ENCODE measurements at places on chromosomes 7 and 10. TPM values are rescaled to one million over a fixed set of nuclear protein-coding genes. Genes with fewer than 3 reads are reported as not detected.

DNA sequence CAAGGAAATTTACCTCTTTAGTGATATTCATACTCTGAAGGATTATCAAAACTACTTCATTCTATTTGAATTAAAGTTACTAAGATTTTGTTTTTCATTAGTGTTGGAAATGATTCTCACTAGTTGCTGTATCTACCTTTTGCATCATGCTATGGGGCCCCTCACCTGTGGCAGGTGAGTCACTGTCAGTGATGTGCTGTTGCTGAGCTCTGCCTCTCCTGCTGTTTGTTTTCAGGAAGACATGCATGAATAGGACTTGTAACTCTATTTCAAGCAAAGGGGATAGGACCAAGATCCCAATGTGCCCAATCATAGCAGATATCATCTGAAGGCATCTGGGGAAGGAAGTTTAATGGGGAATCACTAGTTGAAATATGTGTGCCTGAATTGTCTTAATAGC lies 57.4 kb upstream of the AGR3 start:
- no peak overlapping the region for H3K4me3 ChIP-seq
- H3K4me1 ChIP-seq, result no peaks in the 10 kb centered on the region
- no peak overlapping the region for H3K27ac ChIP-seq

DNA sequence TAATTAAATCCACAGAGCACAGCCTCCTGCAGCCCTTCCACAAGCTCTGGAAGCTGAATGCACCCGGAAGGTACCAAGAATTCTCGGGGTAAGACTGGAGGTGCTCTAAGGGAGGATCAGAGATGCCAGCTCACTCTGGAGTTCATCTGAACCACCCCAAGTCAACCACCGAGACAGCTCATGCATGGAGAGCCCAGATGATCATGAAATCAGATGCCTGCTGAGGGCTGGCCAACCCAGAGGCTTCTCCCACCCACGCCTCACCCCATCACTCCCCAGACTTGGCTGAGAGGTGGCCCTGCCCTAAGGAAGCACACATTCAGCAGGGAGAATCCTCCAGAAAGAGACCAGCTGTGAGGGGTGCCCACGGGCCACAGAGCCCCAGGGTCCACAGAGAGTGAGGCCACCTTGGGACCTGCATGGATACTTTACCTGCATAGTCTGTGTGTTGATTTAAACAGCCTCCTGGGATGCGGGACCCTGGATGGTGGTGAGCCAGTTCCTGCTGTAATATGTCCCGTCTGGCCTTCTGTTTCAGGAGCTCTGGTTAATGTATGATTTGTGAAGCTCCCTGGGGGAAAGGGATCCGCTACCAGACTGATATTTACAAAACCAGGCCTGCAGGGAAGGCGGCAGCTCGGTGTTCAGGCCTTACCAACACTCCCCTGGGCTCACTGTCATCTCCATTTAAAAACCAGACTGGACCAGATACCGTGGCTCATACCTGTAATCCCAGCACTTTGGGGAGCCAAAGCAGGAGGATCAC lies 64.9 kb downstream of the INSIG1 start:
- no peaks in the 10 kb centered on the region for H3K4me1 ChIP-seq
- H3K36me3 ChIP-seq, result no peaks in the 10 kb centered on the region
- no peak overlapping the region for H3K4me3 ChIP-seq
- peak; percentile 29 for DNase-seq

GRCh38 chr10:58593008-58593407 lies 80.3 kb downstream of the BICC1 start:
- no peak for DNase-seq
- no peaks in the 10 kb centered on the region for H3K27me3 ChIP-seq
- no peaks in the 10 kb centered on the region for H3K36me3 ChIP-seq
- no peak overlapping the region for H3K4me3 ChIP-seq
- no peak overlapping the region for H3K27ac ChIP-seq

DNA sequence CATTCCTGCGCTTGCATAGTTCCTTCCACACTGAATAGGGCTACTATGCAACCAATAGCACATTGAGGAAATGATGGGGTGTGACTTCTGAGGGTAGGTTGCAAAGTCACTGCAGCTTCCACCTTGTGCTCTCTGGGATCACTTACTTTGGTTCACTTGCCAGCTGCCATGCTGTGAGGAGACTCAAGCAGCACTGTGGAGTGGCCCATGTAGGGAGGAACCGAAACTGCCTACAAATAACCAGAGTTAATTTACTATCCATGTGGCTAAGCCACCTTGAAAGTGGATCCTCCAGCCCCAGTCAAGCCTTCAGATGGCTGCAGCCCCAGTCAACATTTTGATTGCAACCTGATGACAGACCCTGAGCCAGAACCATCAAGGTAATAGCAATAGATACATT lies 64.3 kb downstream of the FAM204A start:
- DNase-seq, result peak; percentile 61
- no peak overlapping the region for H3K4me3 ChIP-seq
- no peak overlapping the region for H3K27ac ChIP-seq
- H3K36me3 ChIP-seq, result no peaks in the 10 kb centered on the region

GRCh38 chr10:30056281-30056680 lies 3.1 kb downstream of the JCAD start:
- no peak overlapping the region for H3K27ac ChIP-seq
- H3K4me1 ChIP-seq, result no peaks in the 10 kb centered on the region
- no peaks in the 10 kb centered on the region for H3K36me3 ChIP-seq
- H3K27me3 ChIP-seq, result no peaks in the 10 kb centered on the region

- no peaks in the 10 kb centered on the region for H3K36me3 ChIP-seq
- H3K4me3 ChIP-seq, result no peak overlapping the region
- H3K4me1 ChIP-seq, result no peaks in the 10 kb centered on the region
- H3K27me3 ChIP-seq, result no peaks in the 10 kb centered on the region
- DNase-seq, result no peak
These were observed 199.4 kb upstream of the PRSS58 start for GRCh38 chr7:142457146-142457703.

DNA sequence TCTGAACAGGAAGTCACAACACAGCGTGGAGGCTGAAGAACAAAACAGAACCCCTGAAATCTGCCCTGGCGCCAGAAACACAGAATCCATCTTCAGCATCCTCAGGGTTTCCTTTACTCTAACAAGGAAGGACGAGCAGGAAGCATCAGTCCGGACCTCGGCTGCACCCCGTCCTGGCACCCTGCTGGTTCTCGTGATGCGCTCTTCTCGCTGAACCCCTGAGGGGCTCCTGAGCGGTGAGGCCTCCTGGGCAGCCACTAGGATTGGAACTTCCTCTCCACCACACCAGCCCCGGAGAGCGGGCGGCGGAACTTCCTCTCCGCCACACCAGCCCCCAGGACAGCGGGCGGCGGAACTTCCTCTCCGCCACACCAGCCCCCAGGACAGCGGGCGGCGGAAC lies 461.9 kb downstream of the PTPRN2 start:
- no peak for DNase-seq
- no peaks in the 10 kb centered on the region for H3K27me3 ChIP-seq
- H3K4me3 ChIP-seq, result no peak overlapping the region
- H3K36me3 ChIP-seq, result no peaks in the 10 kb centered on the region
- H3K4me1 ChIP-seq, result no peaks in the 10 kb centered on the region

DNA sequence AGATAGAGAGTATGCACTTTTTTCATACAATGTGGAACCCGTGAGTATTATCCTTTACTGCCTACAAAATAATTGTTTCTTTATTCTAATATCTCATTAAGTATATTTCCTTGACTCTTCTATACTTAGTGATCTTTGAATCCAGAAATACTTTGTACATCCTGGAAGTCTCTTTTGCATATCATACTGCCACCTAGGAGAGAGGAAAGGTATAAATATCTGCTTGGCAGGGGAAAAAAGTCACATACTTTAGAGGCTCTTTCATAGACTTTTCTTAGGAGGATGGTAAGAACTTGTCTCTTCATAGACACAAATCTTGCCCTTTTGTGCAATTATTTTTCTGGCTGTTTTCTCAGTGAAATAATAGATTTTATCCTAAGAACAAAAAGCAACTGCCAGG lies 436.0 kb downstream of the PAXIP1 start:
- H3K36me3 ChIP-seq, result no peaks in the 10 kb centered on the region
- H3K4me1 ChIP-seq, result no peaks in the 10 kb centered on the region
- no peak overlapping the region for H3K27ac ChIP-seq
- no peak overlapping the region for H3K4me3 ChIP-seq
- no peak for DNase-seq
- no peaks in the 10 kb centered on the region for H3K27me3 ChIP-seq

GRCh38 chr10:108653531-108653930 lies 1269.8 kb downstream of the XPNPEP1 start:
- H3K4me1 ChIP-seq, result no peaks in the 10 kb centered on the region
- no peak overlapping the region for H3K4me3 ChIP-seq
- H3K27ac ChIP-seq, result no peak overlapping the region
- no peaks in the 10 kb centered on the region for H3K27me3 ChIP-seq
- no peaks in the 10 kb centered on the region for H3K36me3 ChIP-seq

- no peak overlapping the region for H3K27ac ChIP-seq
- no peaks in the 10 kb centered on the region for H3K4me1 ChIP-seq
- H3K27me3 ChIP-seq, result no peaks in the 10 kb centered on the region
- H3K36me3 ChIP-seq, result no peaks in the 10 kb centered on the region
- H3K4me3 ChIP-seq, result no peak overlapping the region
- DNase-seq, result no peak
These were observed 94.1 kb downstream of the BMPR1A start for GRCh38 chr10:86850481-86850880.

DNA sequence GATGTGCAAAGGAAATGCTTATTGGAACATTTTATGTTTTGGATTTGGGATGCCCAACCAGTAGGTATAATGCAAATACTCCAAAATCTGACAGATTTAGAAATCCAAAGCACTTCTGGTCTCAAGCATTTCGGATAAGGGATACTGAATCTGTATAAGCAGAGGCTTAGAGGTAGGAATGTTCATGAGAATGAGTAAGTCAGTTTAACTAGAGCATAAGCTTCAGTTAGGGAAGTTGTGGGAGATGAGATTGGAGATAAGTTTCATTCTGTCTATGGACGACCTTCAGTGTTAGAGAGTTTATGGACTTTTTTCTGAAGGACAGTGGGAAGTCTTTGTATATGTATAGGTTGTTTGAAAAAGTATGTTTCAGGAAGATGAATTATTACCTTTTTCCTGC lies 10.4 kb downstream of the TAX1BP1 start:
- H3K27me3 ChIP-seq, result no peaks in the 10 kb centered on the region
- H3K36me3 ChIP-seq, result peaks cover 39% of the 10 kb centered on the region
- DNase-seq, result no peak
- no peak overlapping the region for H3K4me3 ChIP-seq

GRCh38 chr7:32025381-32026082 lies 44.7 kb downstream of the PDE1C start:
- no peaks in the 10 kb centered on the region for H3K36me3 ChIP-seq
- no peak overlapping the region for H3K4me3 ChIP-seq
- no peaks in the 10 kb centered on the region for H3K27me3 ChIP-seq
- DNase-seq, result no peak

GRCh38 chr10:25966844-25967243 lies 32.8 kb downstream of the MYO3A start:
- H3K4me3 ChIP-seq, result no peak overlapping the region
- H3K27me3 ChIP-seq, result no peaks in the 10 kb centered on the region
- no peak for DNase-seq
- H3K4me1 ChIP-seq, result no peaks in the 10 kb centered on the region
- H3K27ac ChIP-seq, result no peak overlapping the region
- H3K36me3 ChIP-seq, result no peaks in the 10 kb centered on the region

DNA sequence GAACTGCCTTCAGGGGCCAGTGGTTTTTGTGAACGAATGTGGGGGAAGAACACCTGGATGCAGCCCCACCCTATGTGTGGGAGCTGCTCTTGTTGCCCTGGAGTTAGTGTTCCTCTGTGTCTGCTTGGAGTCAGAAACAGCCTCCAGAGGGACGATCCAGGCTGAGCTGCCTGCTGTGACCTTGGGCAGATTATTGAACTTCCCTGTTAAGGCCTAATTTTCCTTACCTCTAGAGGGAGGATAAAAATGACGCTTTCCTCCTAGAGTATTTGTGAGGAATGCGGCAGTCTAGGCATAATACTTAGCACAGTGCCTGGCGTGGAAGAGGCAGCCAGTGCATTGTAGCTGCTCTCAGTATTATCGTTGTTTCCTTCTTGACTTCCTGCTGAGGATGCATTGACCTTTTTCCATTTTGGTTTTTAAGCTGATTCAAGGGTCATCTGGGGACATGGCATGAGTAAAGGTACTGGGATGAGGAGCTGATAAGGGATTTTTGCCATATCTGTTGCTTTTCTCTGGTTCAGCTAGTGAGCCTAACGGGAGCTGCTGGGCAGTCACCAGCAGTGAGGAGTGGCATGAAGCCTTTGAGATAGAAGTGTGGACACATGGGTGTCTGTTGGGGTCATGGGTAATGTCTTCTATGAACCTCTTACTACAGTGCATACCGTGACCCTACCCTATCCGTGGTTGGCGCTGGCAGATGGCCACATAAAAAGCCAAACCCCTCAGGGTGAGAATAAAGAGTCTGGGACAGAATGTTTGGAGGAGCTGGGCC lies 6.4 kb downstream of the ZFYVE27 start:
- H3K4me3 ChIP-seq, result no peak overlapping the region
- H3K27ac ChIP-seq, result no peak overlapping the region
- H3K27me3 ChIP-seq, result no peaks in the 10 kb centered on the region

Gene TEX36
- total RNA-seq, result not detected

Gene C10orf67
- total RNA-seq, result not detected

Gene KAZALD1
- 50.1 TPM for total RNA-seq

Gene LLCFC1
- total RNA-seq, result not detected

Measured in Karpas-422 (cell line).